Chondrocyte (in vitro differentiated cells): ENCODE measurements at places on chromosomes 3 and 15. TPM values are rescaled to one million over a fixed set of nuclear protein-coding genes. Genes with fewer than 3 reads are reported as not detected.

SEMA3B gene
- total RNA-seq: 9.6 to 16.4 TPM (median 14.9 TPM) in 3 replicates

GRCh38 chr3:163785693-163786092 is 1292.6 kb downstream of the SI start:
- H3K36me3 ChIP-seq: peaks cover 2% of the 10 kb centered on the region
- no peak for DNase-seq
- peaks cover 9% of the 10 kb centered on the region for H3K27me3 ChIP-seq
- H3K27ac ChIP-seq: no peak overlapping the region
- no peak overlapping the region for H3K4me3 ChIP-seq
- H3K4me1 ChIP-seq: no peaks in the 10 kb centered on the region

- peak overlapping the region; percentile 28 for H3K4me3 ChIP-seq
- DNase-seq: no peak
- H3K4me1 ChIP-seq: peaks cover 70% of the 10 kb centered on the region
- H3K27me3 ChIP-seq: no peaks in the 10 kb centered on the region
These were observed 34.0 kb upstream of the LEKR1 start for GRCh38 chr3:156792114-156792513.

- no peaks in the 10 kb centered on the region for H3K4me1 ChIP-seq
These were observed 40.1 kb upstream of the DCLK3 start for GRCh38 chr3:36804295-36805055.

DNA sequence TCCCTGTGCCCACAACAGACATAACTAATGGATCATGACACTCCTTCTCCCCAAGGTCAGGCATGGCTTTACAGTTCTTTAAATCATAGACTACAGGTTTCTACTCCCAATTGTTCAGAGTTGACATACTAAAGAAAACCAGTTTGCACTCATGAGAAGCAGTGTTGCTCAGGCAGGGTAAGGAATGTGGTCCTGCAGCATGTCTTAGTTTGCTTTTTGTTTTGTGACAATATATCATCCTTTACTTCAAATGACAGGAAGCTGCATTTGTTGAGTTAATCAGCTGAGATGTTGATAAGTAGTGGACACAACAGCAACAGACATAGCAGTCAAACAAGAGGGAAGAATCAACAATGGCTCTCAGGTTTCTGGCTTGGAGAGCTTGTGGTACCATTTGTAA is 267.5 kb downstream of the SLCO3A1 start:
- peaks cover 14% of the 10 kb centered on the region for H3K27me3 ChIP-seq
- peaks cover 5% of the 10 kb centered on the region for H3K36me3 ChIP-seq
- no peak overlapping the region for H3K27ac ChIP-seq

- H3K4me3 ChIP-seq: no peak overlapping the region
- H3K4me1 ChIP-seq: no peaks in the 10 kb centered on the region
- H3K27ac ChIP-seq: no peak overlapping the region
- H3K27me3 ChIP-seq: no peaks in the 10 kb centered on the region
- H3K36me3 ChIP-seq: peaks cover 5% of the 10 kb centered on the region
These were observed 190.1 kb downstream of the GOLGA6L6 start for GRCh38 chr15:20351448-20351971.

GRCh38 chr3:151630035-151630434 is 103.7 kb upstream of the AADACL2 start:
- peaks cover 16% of the 10 kb centered on the region for H3K4me1 ChIP-seq
- no peak overlapping the region for H3K27ac ChIP-seq
- H3K4me3 ChIP-seq: no peak overlapping the region
- no peak for DNase-seq
